Hindlimb muscle (tissue), 1 donor: ENCODE measurements at places on chromosomes 5 and 9. TPM values are rescaled to one million over a fixed set of nuclear protein-coding genes. Genes with fewer than 3 reads are reported as not detected.

GRCh38 chr5:179278119-179278518, 67.1 kb downstream of the ADAMTS2 start:
- DNase-seq, result no peak

Gene FAM151B
- polyA plus RNA-seq, result 5.2 TPM

DNA sequence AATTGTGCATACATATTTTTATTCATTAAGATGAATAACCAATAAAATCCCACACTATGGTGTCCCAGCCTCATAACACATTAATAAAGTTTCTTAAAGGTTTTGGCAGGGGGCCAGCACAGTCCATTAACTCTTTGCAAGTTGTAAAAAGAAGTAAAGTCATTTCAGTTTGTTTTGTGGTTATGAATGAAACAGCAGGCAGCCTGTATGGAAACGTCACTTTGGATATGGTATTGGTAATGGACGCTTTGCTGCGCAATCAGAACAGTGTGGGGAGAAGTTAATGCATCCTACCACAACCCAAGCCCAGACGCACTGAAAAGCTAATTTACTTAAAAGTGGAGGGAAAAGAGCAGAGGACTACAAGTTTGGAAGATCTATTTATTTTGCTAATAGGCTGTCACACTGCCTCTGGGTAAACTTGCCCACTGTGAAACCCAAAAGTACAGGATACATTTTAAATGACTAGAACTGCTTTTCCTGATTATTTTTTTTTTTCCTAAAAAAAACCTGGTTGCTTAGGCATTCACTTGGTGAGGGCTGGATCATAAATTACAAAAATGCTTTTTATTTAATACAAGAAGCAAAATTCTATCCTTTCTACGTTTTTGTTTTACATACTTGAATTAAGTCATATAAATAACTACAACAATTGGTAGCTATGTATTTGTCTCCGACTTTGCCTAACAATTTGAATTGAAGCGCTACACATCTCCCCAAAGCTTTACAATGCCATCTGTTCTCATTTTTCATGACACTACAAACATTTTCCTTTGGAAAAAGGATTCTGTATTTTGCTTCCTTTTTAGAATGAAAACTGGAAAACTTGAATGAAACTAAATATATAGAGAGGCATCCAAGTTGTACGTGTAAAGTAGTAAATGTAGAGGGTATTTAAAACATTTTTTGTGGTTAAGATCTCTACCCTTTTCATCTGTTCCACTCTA, 104.3 kb downstream of the NFIB start:
- DNase-seq, result no peak

- DNase-seq, result no peak
These were observed 500 bp upstream of the CREBRF start for GRCh38 chr5:173055722-173055982.

Gene SLC34A1
- polyA plus RNA-seq, result not detected

DNA sequence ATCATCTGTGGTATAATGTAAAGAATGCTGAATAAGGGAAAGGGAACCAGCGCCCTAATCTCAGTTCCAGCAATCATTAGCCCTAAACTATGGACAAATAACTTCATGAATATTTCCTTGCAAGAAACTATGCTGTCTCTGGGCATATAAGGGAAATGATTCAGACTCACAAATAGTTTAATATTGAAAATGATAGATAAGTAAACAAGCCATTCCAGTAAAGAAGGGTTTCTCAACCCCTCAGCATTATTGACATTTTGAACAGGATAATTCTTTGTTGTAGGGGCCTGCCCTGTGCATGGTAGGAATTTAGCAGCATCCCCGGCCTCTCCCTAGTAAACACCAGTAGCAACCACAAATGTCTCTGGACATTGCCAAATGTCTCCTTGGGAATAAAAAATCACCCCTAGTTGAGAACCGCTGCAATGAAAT, 23.8 kb downstream of the C5 start:
- DNase-seq, result no peak

GRCh38 chr9:4386819-4387218, 87.0 kb upstream of the GLIS3 start:
- no peak for DNase-seq
